ENCODE measurements at places on chromosomes 2 and 18.

DNA sequence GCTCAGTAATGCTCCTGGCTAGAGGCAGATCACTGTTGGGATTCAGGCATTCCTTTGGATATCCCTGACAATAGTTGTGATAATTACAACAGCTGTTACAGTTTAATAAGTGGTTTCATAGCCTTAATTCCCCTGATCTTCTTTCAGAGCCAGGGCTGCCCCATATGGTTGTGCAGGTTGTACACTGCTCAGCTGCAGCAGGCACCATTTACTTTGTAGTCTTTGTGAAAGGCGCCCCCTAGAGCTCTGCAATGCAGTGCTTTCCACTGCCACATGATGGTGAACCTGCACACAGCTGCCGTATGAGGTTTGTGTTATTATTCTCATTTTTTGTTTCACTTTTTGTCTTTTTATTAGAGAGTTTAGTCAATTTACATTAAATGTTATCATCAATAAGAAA lies 239.1 kb downstream of the KCNS3 start:
- peak; percentile 13 for DNase-seq

DNA sequence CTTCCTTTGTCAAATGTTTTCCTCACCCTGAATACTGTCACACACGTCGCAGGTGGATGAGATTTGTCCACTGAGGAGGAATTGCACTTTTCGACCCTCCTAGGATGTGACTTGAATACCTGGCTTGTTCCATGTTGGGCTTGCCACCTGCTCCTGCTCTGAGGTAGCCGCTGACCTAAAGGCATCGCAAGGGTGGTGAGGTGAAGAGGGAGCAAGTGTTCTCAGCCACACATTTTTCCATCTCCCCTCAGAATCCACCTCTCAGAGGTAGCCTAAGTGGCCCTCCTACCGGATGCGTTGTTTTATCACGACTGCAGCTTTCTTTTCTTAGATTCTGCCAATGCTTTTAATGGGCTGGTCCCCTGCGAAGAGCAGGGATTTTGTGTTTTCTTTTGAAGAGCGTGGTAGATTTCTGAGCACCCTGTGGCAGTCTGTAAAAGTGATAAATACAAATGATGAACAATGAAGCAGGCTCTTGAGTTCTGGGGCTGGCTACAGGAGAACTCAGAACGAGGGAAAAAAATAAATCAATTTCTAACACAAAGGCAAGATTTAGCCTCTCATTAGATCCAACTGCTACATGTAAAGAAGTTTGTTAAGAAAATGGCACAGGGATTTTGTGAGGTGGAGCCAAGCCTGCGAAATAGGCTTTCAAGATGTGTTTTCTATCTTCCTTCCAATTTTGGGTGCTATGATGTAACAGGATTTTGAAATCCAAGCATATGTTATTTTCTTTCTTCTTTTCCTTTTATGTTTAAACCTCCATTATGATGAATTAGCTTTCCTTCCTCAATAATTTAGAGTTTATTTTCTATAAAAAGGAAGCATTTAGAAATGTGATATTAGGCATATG lies 386.7 kb downstream of the TGIF1 start:
- DNase-seq = no peak

GRCh38 chr2:181152226-181152625 lies 171.8 kb downstream of the UBE2E3 start:
- no peak for DNase-seq

- DNase-seq = no peak
Observed at GRCh38 chr18:48949050-48949605, 1.6 kb downstream of the SMAD7 start.

- DNase-seq = no peak
Observed at GRCh38 chr2:17231394-17231965, 286.8 kb downstream of the RAD51AP2 start.

DNA sequence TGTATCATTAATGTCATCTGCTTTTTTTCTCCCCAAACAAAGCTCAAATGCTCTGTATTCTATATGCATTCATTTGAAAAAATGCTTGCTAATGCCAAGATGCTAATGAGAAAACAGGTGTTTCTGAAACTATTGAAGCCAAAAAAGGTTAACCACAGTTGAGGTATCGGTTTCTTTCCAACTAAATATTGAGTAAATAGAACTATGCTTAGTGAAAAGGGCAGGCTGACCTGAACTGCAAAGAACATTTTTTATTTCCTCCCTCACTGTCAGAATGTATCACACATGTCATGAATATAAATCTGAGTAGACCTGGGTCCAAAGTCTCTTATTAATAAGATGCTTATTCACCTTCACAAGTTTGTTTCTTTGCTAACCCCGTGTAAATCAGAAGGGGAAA lies 866.6 kb downstream of the CPS1 start:
- no peak for DNase-seq

DNA sequence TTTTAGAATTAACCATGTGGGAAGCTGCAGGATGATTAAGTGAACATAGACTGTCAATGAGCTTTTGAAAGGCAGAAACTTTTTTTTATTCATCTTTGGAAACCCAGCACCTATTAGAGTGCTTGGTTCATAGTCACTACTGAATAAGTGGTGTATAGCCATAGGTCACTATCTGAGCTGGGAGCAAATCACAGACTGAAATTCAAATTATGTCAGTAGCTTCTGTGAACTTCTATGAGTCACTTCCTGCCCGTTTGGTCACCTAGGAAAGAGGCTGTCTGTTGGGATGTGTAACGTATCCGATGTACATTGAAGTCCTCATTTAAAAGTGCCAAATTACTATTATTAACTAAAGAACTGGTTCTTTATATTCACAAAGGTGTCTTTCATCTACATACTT lies 20.5 kb upstream of the SLC40A1 start:
- DNase-seq = no peak
